ENCODE measurements at places on chromosomes 6 and 20.

- DNase-seq, result peak; percentile 53
Observed at GRCh38 chr6:31791324-31792089, 4.0 kb downstream of the VARS1 start.

DNA sequence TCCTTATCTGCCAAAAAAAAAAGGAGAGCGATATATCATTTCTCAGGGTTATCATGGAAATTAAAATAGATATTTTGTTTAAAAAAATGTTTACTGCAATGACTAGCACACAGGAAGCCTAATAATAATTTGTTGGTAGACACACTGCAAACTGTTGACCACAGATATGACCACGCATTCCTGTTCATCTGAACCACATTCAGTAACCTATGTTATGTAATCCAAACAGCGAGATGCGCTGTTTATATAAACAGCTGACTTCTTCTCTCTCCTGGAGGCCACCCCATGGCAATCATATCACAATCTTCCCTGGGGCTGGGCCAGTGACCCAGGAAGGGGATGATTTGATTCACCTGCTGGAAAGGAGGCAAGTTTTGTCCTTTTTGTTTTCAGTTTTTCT, 129.3 kb upstream of the UST start:
- no peak for DNase-seq

GRCh38 chr20:38840053-38840893, 34.8 kb downstream of the PPP1R16B start:
- peak; percentile 57 for DNase-seq

DNA sequence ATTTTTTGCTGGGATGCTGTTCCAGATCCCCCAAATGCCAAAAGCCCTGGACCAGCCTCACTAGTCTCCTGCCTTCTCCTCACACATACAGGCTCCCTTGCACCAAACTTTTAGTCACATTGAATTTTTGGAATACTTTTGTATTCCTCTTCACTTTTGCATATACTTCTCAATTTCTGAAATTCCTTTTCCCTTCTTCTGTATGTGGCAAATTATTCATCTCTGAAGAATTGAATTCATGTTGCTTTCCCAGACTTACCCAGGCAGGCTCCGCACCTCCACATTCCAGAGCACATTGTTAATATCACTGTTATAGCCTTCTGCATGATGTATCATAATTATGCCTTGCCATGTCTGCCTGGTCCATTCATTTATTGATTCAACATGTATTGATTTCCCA, 255.3 kb upstream of the POU3F2 start:
- no peak for DNase-seq

GRCh38 chr20:52837378-52837777, 134.8 kb upstream of the TSHZ2 start:
- no peak for DNase-seq

DNA sequence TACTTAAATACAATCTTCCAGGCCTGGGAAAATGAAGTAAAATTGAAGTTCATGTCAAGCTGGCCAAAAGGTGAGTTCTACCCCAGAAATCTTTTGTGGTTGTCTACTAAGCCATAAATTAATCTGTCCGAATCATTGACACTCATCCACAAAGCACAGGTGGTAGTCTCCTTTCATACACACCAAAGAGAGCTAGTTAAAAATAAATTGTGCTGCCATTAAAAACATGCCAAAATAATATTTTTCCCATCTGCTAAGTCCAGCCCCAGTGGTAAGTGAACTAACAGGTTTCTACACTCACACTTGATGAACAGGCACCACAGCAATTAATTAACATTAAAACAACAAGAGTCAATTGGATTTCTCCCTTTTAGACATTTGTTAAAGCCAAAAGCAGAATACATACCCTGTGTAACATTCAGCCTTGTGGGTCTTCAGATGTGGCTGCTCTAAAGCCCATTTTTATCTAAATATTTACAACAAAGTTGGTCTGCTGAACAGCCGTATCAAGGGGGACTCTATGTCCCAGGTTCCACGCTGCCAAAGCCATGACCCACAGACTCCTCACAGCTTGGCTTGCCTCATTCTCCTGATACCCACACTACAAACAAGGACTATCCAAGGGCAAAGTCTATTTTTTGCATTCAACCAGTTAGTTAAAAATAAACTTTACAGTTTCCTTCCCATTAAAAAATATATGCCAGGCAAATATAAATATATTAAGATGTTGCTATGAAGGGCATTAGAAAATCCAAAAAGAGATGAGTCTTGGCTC, 490.4 kb downstream of the BMP2 start:
- no peak for DNase-seq
